ENCODE measurements at places on chromosomes 3 and 15.

- DNase-seq: peak; percentile 61
Observed at GRCh38 chr3:99172736-99173657, 271.5 kb upstream of the DCBLD2 start.

DNA sequence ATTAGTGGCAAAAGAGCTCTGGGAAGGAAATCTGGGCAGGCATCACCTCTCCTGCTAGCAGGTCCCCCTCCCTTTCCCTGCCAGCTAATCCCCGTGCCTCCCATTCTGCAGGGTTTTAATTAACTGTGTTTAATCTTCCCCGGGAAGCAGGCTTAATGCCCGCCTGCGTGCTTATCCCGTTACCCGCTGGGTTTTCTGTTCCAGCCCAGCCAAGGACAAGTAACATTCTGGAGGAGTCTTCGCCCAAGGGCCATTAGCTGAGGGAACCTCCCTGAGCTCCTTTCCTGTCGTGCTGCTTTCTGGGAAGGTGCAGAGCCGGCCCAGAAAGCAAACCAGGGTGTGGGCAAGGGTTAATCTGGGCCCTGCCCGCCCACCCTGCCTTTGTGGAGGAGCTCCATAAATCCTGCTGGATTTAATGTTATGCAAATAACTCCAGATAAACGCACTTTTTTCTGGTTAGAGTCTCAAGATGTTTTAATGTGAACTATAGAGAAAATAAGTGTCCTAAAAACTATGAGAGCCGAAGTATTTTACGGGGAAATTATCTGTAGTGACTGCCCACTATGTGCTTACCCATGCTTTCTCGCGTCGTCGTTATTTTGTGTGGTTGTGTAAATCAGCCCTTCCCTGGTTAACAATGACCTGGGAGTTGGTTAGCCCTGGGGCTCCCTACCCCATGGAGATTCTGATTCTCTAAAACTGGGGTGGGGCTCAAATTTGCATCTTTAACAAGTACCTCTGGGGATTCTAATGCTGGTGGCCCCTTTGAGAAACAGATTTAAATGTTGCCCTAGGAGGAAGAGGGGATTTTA is 25.9 kb downstream of the TRIM71 start:
- peak; percentile 95 for DNase-seq

- DNase-seq: peak; percentile 42
Observed at GRCh38 chr3:124116906-124117305, 125.0 kb upstream of the ROPN1 start.

GRCh38 chr3:4407941-4408340 is 59.1 kb downstream of the SUMF1 start:
- DNase-seq: no peak

DNA sequence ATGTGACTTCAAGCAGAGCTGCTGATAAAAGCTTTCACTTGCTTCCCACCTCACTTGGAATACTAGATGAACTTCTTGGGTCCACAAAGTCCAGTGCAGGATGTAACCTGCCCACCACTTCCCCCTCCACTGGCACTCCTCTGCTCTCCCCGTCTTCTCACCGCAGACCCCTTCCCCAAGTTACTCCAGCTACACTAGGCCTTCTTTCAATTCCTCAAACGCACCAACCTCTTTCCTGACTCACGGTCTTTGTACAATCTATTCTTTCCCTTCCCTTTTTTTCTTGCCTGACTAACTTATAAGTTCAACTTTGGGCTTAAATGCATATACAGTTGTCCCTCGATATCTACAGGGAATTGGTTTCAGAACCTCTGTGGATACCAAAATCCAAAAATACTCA is 5.2 kb upstream of the ATP13A3 start:
- DNase-seq: no peak

- no peak for DNase-seq
Observed at GRCh38 chr3:112634786-112635541, 6.0 kb downstream of the CCDC80 start.

DNA sequence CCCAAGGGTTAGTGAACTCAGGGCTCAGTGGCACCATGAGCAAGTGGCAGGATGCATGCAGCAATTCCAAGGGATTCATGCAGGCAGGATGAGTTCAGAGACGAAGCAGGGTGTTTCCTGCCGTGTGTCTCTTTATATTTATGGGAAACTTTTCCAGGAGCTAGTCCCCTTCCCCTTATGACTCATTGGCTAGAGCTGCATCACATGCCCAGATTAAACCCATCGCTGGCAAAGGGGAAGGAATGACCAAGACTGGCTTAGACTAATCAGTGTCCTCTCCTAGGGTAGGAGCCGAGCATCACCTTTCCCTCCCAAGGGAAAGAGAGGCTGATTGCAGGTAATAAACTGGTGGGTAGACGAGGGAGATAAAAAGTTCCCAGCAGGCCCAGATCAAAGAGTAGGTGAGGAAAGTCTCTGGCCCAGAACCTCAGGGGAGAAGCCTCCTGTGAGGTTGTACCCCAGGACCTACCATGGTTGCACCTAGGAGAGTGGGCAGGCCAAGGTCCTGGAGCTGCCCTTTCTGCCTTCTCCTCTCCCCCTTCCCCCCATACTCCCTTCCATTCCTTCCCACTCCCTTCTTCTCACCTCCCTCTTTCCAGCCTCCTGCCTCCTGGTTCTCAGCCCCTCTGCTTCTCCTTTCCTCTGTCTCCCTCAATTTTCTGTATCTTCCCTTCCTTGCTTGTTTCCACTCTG is 67.8 kb upstream of the ITGA11 start:
- DNase-seq: no peak

DNA sequence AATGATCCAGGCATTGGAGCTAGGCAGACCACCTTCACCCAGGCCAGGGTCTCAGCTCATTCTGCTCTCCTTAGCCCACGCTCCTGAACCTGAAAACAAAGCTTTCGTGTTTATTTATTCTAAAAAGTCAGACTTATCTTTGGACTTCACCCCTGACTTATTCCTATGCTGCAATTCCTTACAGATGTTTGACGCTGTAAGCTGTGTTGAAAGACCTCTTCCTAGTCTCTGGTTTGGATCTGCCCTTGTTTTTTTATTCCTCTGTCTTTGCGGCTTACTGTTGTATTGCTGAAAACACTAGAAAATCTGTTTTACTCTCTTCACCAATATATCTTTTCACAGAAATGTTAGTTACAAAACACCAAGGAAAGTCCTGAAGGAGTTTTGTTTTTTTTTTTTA is 40.5 kb upstream of the LDHAL6B start:
- no peak for DNase-seq

DNA sequence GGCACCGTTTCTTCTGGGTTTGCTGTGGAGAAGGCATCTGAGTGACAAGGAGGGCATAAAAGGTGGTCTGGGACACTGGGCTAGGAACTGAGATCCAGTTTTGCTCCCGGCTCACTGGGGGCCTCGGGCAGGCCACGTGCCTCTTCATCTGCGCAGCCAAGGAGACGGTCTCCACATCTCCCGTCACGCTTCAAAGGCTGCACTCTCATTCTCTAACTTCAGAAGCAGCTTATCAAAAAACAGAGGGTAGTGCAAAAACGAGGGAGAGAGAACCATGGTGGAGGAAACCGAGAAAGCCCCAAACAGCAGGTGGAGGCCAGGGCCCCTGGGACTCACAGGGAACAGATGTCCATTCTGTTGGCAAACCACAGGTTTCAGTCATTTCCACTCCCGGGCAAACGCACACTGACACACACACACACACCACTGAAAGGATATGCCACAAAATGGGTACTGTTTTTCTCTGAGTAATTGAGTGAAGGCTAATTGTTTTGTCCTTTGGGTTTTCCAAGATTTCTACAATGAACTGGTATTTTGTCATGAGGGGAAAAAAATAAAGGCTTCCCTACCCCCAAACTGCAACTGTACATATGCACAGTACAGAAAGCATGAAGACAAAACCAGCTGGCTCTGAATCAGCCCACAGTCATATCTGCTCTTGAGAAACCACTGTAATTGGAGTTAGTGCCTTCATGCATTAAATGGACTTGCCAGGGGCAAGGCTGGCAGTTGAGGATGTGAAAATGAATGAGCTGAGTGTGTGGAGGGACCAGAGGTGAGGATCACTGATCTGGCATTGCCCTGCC is 71.9 kb downstream of the MGLL start:
- DNase-seq: no peak

- no peak for DNase-seq
Observed at GRCh38 chr15:53128652-53129051, 338.5 kb upstream of the ONECUT1 start.

- DNase-seq: no peak
Observed at GRCh38 chr3:105688821-105689220, 180.0 kb downstream of the CBLB start.

GRCh38 chr15:85312929-85313331 is 67.5 kb upstream of the AKAP13 start:
- no peak for DNase-seq

DNA sequence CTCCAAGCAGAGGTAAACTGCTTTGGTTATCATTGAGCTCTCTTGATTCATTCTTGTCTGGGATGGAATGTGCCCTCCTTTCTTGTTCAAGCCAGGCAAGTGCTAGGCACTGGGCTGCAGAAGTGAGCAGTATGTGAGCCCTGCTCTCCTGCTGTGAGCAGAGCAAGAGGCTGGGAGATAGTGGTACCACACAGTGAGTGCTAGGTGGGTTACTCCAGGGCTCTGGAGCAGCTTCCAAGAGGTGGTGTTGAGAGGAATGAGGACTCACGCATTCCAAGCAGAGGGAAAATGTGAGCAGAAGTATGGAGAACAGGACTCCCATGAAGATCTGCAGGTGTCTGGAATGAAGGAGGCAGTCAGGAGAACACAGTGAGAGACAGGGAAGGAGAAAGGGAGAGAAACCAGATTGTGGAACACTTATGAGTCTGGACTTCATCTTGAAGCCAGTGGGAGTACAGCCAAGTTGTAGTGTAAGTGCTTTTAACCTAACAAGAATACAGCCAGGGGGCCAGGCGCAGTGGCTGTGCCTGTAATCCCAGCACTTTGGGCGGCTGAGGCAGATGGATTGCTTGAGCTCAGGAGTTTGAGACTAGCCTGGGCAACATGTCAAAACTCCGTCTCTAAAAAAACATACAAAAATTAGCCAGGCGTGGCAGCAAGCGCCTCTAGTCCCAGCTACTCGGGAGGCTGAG is 199.9 kb upstream of the CTDSPL start:
- DNase-seq: no peak

- no peak for DNase-seq
Observed at GRCh38 chr3:150371741-150372254, 36.3 kb upstream of the TSC22D2 start.

DNA sequence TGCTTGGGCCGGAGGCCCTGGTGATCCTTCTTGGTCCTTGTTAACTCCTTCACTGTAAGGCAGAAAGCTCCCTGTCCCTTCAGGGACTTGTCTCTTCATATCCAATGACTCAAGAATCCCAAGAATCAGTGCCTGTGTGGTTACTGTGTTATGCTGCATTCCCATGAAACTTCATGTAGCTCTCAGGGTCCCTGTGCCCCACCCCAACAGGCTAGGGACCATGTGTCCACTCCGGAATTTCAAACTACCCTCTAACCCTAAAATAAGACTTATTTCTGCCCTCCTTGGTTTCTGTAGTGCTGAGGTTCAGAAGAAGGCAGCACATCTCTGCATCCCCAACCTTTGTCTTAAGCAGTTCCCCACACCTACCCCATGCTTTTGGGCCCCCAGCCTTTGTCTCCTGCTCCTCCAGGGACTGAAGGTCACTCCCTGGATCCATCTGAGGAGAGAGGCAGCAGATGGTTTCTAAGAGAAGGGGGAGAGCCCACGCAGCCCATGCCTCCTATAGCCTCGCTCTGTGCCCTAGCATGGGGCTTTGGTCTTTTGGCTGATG is 531 bp upstream of the MAP1A start:
- DNase-seq: no peak

- no peak for DNase-seq
Observed at GRCh38 chr3:46936733-46937250, 39.8 kb downstream of the CCDC12 start.

DNA sequence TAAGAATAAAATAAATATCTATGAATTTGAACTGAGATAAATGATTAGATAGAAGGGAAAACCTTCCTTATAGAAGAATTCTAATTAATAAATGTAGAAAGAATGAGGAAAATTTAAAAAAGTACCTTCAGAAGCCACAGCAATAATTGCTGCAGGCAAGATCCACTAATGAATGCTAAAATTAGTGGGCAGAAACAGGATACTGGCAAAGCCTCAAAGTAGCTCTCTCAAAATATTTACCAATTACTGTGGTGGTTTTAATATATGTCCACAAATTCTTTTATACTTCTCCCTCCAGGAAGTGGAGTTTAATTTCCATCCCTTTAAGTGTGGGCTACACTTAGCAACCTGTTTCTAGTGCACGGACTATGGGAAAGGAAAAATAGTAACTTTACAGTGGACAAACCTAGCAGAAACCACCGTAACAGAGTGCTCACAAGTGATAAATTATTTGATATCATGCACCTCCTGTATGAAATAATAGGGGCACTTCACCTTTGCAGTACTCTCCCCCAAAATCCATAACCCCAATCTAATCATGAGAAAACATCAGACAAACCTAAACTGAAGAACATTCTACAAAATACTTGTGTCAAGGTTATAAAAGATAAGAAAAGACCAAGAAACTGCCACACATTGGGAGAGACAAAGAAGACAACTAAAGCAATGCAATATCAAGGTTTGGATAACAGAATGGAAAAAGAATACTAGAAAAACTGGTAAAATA is 6.8 kb downstream of the PEAK1 start:
- DNase-seq: no peak

DNA sequence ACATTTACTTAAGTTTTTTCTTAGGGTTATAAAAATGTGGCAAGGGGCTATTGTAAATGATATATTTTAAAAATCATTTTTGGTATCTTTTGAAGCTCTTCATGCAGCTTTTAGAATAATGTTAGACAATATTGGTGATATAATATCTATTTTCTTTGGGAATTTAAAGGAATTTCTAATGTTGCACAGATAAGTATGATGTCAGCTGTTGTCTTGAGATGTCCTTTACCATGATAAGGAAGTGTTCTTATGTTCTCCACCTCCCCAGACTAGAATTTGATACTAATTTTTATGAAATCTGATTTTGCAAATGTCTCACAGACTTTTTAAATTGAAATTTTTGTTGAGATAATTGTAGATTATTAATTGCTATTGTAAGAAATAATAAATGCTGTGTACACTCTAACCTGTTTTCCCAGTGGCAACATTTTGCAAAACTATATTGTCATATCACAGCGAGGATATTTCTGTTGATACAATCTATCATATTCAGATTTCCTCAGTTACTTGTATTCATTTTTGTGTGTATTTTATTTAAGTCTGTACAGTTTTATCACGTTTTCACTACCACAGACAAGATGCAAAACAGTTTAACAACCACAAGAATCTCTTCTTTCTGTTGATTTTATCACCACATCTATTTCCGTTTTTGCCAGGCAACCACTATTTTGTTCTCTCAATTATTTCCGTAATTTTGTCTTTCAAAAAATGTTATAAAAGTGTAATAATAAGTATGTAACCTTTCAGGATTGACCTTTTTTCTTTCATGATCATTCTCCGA is 55.4 kb downstream of the SPRED1 start:
- DNase-seq: no peak

DNA sequence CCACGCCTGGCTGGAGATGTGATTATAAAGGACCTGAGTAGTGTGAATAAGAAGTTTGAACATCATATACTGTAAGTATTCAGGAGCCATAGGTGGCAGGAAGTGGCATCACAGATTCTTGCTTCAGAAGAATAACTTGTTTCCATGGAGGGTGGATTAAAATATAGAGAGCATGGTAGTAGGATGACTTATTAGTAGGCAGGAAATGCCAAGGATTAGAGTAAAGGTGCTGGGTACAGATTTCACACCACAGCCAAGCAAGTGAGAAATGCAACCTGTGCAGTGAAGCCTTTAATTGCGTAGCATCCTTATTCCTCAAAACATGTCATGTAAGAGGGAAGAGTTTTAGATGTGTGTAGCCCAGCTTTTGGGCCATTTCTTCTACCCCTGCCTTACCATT is 30.8 kb downstream of the IFT122 start:
- DNase-seq: no peak
